ENCODE measurements at places on chromosomes 2 and 18.

DNA sequence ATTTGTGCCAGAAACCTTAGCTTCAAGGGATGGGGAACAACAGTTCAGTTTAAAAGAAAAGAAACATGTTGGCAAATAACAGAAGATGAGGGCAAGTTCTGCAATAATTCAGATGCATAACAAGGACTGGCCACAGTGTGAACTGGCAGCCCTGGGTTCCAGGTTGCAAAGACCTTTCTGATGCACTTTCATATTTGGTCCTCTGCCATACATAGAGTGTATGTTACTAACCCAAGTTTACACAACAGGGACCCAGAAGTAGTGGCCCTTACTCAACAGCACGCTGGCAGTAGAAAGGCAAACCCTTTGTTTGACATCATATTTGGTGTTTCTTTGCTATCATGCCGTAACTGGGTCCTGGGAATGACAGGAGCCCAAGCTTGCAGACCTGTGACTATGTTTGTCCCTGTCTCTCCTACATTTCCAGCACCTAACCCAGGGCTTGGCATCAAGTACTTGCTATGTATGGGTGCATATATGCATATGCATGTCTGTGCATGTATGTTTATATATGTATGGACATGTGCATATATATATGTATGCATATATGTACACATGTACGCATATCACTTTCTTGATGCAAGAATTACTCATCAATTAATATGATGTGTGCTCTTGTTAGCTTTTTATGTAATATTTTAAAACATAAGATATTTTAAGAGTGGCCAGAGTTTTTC is 94.3 kb downstream of the MBP start:
- no peaks in the 10 kb centered on the region for H3K27me3 ChIP-seq
- H3K36me3 ChIP-seq = peaks cover 10% of the 10 kb centered on the region
- H3K27ac ChIP-seq = no peak overlapping the region
- DNase-seq = no peak
- no peak overlapping the region for H3K4me3 ChIP-seq
- H3K4me1 ChIP-seq = peaks cover 2% of the 10 kb centered on the region

DNA sequence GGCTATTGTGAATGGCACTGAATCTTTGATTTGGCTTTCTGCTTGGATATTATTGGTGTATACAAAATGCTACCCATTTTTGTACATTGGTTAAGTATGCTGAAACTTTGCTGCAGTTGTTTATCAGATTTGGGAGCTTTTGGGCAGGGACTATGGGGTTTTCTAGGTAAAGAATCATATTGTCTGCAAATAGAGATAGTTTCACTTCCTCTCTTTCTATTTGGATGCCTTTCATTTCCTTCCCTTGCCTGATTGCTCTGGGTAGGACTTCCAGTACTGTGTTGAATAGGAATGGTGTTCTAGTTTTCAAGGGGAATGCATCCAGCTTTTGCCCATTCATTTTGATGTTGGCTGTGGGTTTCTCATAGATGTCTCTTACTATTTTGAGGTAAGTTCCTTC is 489.1 kb upstream of the LRATD1 start:
- H3K4me3 ChIP-seq = no peak overlapping the region
- H3K27ac ChIP-seq = no peak overlapping the region
- no peaks in the 10 kb centered on the region for H3K36me3 ChIP-seq
- no peaks in the 10 kb centered on the region for H3K27me3 ChIP-seq

- peak overlapping the region; percentile 86 for H3K4me3 ChIP-seq
- H3K4me1 ChIP-seq = peaks cover 7% of the 10 kb centered on the region
- DNase-seq = no peak
- peaks cover 3% of the 10 kb centered on the region for H3K36me3 ChIP-seq
Measured at GRCh38 chr2:51031021-51031780, 731 bp downstream of the NRXN1 start.

DNA sequence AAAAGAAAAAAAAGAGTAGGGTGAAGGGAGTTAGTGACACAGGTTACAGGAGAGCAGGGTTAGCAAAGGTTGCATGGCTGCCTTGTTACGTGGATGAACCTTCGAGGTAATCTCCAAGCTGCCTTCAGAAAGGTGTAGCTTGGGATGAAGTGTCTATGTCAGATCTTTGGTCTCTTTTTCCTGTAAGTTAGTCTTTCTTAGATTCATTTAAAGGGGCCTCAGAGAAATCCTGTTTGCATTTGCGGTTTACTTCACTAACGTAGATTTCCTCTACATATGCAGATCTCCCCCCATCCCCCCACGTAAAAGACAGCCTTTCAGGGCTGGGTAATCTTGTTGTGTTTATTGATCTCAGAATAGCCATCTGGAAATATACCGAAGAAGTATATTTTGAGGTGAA is 83.7 kb downstream of the MTA3 start:
- H3K4me1 ChIP-seq = peaks cover 35% of the 10 kb centered on the region
- H3K4me3 ChIP-seq = no peak overlapping the region
- H3K36me3 ChIP-seq = peaks cover 12% of the 10 kb centered on the region
- DNase-seq = no peak
- peak overlapping the region; percentile 43 for H3K27ac ChIP-seq

DNA sequence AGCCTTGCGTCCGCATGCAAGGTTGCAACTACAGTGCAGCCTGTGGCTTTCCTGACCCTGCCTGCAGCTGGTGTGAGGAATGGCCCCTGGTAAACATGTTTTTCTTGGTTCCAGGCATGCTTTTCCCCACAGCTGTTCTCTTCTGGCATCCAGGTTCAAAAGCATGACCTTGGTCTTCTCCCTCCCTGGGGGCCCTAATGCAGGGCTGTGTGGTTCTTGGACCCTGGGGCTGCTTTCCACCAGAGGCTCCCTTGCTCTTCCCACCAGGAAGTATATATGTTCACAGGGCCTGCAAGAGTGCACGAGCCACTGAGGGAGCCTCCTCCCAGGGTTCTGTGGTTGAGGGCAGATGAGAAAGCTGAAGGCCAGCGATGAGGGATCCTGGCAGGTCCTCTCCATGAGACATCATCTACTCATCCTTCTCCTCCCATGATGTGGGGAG is 125.9 kb downstream of the BCL2L11 start:
- no peak overlapping the region for H3K27ac ChIP-seq
- no peak overlapping the region for H3K4me3 ChIP-seq
- DNase-seq = no peak
- no peaks in the 10 kb centered on the region for H3K4me1 ChIP-seq
- H3K27me3 ChIP-seq = peaks cover 1% of the 10 kb centered on the region

DNA sequence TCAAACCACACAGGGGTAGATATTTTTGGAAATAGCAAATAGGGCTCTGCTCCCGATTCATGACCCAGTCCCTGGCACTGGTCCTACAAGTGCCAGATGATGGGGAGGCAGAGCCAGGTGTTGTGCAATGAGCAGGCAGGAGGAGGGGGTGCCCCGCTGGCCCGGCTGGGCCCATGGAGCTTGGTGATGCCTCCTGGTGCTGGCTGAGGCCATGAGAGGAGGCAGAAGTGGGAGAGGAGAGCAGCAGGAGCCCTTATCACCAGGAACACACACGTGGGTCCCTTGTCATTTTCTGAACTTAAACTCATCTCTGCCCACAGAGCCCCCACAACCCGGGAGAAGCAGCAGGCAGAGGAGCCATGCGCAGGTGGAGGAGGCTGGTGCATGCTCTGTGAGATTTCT is 90.5 kb upstream of the MAPK4 start:
- H3K4me3 ChIP-seq = no peak overlapping the region
- DNase-seq = no peak
- no peaks in the 10 kb centered on the region for H3K36me3 ChIP-seq
- H3K4me1 ChIP-seq = peaks cover 27% of the 10 kb centered on the region
- no peaks in the 10 kb centered on the region for H3K27me3 ChIP-seq
